Hematopoietic multipotent progenitor cell treated with erythropoietin and hydrocortisone succinate and interleukin-3 and kit ligand, for 15 days (in vitro differentiated cells): ENCODE measurements at places on chromosomes 5 and 9.

DNA sequence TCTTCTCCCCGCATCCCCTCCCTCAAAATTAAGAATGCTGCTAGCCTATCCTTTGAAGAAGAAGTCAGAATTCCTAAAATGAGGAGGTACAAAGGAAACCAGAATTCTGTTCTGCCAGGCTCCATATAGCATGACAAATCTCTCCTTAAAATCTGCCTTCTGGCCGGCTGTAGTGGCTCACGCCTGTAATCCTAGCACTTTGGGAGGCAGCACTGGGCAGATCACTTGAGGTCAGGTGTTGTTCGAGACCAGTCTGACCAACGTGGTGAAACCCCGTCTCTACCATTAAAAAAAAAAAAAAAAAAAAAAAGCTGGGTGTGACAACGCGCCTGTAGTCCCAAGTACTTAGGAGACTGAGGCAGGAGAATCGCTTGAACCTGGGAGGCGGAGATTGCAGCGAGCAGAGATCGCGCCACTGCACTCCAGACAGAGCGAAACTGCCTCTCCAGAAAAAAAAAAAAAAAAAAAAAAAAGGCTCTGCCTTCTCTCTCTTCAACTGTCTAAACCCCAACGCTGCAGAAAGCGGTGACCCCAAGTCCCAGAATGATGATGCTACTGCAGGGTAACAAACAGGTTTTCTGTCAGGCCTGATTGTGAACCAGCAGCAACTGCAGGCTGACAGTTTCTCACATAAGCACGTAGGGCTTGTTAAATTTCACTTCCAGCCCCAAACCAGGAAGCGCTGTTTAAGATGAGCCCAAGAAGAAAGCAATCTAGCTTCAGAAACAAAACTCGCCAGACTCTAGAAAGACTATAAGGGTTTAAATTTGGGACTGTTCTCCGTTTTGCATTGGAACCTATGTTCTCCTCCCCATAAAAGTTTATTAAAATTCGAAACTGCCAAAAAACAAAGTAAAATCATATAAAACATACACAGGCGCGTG lies 963 bp upstream of the CAST start:
- DNase-seq, result no peak

DNA sequence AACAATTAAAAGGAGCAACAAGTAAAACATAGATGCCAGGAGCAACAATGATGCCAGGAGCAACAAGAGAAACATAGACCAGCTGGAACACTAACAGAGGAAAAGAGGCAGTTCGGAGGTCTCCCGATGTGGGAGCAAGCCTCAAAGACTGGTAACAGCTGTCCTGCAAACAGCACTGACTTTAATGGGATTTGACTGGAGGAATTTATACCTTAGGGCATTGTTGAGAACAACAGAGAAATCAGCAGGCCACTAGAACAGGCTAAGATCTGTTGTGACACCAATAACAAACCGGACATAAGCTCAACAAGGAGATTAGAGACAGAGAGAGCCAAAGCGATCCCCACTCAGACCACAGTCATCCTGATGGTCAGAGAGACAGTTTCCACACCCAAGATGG lies 11.8 kb upstream of the SYK start:
- DNase-seq, result no peak

DNA sequence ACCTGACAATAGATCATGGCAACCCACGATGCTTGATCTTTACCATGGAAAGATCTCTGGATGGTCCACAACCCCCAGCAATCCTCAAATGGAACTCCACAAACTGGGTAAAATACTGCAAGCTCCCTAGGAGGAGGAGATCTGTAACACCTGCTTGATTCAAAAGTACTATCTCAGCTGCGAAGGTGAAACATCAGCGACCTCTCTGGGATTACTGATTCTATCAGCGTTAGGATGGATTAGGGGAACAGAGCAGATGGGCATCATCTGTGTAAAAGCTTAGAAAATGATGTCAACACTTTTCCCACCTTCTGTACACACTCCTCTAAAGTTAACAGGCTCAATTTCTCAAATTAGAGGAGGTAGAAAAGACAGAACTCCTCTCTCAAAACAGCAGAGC lies 31.5 kb upstream of the TRPC7 start:
- no peak for DNase-seq

- DNase-seq, result no peak
These were observed 46.7 kb upstream of the CPLX2 start for GRCh38 chr5:175824676-175825075.

DNA sequence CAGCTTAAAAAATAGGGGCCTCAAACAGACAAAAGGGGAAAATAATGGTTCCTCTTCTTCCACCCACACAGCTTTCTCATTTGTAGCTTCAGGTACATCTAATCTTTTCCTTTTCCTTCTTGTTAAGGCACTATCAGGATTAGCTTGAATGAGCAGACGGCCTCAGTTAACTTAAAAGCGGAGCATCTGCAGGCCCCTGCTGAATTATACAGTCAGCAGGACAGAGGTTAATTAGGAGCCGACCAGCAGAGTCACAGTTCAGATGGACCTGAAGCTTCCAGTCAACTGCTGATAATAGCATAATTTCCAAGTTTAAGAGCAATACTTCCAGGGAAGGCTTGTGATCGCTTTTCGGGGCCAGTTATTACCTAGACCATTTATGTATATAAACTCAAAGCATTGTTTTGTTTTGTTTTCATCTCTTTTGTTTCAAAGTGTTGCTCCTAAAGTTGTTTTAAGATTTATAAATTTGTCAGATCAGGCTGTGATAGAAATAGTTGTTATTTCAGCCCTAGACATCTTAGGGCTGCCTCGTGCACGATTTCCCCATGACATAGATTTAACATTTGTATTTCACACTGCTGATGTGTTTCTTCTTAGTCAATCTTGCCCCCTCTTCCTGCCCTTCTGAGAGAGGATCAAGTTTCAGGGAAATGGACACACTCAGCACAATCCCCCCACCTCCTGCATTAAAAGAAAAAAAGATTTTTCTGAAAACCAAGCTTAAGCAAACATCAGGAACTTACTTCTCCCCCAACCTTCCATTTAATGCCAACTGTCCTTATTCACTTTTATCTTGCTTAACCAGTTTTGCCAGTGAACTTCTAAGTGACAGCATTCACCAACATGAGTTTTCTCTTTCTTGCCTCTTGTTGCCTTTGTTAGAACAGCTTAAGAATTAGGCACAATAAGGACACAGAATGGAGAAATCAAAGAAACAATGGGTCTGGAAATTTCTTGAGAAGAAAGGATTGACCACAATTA lies 449.8 kb downstream of the ARHGEF28 start:
- no peak for DNase-seq

DNA sequence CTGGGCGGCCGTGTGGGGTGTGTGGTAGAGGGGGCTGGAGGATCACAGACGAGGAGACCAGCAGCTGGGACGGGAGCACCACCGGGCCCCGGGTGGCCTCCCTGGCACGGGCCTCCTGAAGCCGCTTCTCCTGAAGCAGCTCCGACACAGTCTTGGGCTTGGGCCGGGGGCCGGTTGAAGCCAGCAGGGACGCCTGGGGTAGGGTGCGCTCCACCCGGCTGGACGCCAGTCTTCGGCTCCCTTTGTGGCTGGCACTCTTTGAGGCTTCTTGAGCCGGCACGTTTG lies 5.5 kb upstream of the CARD9 start:
- DNase-seq, result no peak

GRCh38 chr9:129716091-129716490 lies 36.8 kb downstream of the PTGES start:
- no peak for DNase-seq

DNA sequence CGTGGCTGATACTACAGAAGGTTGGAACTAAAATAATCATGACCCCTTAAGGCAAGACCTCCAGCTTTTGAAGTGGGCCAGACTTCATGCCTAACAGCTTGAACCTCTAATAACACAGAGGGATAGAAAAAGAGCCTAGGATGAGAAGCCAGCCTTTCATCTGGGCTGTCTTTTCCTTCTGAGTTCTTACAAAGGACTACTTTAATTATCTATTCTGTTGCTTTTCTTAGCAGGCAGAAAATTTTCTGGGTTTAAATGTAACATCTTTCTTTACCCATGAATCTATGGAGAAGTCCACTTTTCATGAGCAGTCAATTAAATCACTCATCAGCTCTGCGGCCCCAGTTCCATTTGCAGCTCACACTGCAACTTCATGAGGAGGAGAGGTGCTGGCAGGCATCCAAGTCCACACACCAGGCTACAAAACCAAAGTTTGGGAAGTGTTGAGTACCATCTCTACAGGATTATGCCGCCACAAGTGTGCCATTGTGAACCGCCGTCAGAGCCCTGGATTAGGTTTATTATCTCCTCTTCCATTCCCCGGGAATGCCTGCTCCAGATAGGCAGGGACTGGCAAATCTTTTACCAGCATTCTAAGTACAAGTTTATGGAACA lies 192.0 kb downstream of the TLE4 start:
- no peak for DNase-seq

- no peak for DNase-seq
These were observed 923 bp downstream of the RECK start for GRCh38 chr9:36037549-36038122.

GRCh38 chr5:72151169-72151568 lies 43.9 kb downstream of the MAP1B start:
- DNase-seq, result no peak

GRCh38 chr5:131210151-131210510 lies 39.4 kb downstream of the LYRM7 start:
- DNase-seq, result no peak

DNA sequence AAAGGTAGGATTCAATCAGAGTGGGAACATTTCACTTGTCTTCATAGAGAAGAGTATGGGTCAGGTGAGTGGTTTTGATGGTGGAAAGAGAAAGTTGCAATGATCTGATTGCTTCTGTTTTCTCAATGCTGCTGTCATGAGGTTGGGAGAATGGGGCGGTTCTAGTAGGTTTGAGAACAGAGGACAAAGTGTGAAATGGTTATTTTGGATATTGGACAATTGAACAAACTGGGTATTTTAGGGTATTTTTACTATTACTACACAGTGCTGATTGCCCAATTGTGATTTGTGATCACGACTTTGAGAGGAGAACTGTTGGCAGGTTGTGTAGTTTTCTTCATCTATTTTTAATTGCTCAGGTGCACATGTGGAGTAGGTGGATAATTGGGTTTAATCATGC lies 60.2 kb downstream of the COMMD10 start:
- no peak for DNase-seq
